Activated T-cell treated with anti-CD3 and anti-CD28 coated beads, Interleukin-2, amount 50 U/mL, for 72 hours (primary cell): ENCODE measurements at places on chromosomes 6 and 20. TPM values are rescaled to one million over a fixed set of nuclear protein-coding genes. Genes with fewer than 3 reads are reported as not detected.

CTCFL gene
- total RNA-seq, result not detected

- DNase-seq, result peak; percentile 65
These were observed 11.0 kb downstream of the ALDH8A1 start for GRCh38 chr6:134938896-134939295.

GRCh38 chr6:143674483-143675381, 3.0 kb upstream of the PHACTR2 start:
- DNase-seq, result no peak

GRCh38 chr20:53324816-53325215, 268.8 kb downstream of the ZNF217 start:
- no peak for DNase-seq

DNA sequence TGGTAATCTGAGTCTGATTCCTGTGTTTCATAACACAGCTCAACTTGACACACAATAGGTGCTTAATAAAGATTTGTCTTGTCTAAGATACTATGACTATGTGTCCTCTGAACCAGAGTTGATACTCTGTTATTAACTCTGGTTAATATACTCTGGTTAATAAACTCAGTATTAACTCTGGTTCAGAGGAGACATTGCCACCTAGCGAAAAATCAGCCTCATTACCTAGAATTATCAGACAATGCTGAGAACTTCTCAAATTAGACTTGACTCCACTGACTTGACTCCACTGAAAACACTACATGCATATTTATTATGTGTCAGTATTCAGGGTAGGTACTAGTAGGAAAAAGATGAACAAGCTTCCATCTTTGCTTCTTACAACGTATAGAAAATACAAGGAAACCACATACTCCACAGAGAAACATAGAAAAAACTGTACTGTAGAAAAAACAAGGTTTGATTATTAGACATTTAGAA, 73.9 kb downstream of the AHI1 start:
- DNase-seq, result no peak

GRCh38 chr6:30444451-30444742, 44.9 kb upstream of the HLA-E start:
- no peak for DNase-seq

GRCh38 chr6:127582777-127583462, 5.9 kb downstream of the C6orf58 start:
- no peak for DNase-seq

DNA sequence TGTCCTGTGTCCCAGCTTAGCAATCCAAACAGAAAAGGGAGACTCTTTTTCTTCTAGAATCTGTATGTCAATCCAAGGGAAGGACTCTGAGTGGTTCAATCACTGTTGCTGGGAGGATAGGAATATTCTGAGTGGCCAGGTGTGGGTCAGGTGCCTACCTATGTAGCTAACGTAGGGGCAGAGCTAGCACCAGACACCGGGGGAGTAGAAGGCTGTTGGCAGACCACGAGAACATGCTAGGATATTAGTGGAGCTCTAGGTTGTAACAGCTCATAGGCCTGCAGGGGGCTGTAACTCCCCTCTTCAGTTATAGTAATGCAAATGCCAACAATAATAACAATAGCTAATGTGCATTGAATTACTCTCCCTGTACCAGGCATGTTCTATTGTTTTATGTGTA, 39.8 kb upstream of the EPB41L1 start:
- no peak for DNase-seq

NCOA6 gene
- total RNA-seq, result 28.9 TPM

DNA sequence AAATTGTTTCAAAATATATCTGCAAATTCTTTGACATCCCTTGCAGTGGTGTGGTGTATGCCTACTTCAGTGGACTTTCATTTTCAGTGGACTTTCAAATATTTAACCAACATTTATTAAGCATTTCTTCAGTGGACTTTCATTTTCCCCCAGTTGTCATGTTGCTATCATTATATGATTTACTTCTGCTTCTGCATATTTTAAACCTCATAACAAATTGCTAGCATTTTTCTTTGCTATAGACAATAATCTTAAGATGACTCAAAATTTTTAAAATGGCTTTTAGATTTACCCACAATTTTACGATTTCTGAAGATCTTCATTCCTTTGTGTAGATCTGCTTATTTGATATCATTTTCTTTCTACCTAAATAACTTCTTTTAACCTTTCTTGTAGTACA, 592.7 kb upstream of the SLC35B3 start:
- DNase-seq, result no peak

DNA sequence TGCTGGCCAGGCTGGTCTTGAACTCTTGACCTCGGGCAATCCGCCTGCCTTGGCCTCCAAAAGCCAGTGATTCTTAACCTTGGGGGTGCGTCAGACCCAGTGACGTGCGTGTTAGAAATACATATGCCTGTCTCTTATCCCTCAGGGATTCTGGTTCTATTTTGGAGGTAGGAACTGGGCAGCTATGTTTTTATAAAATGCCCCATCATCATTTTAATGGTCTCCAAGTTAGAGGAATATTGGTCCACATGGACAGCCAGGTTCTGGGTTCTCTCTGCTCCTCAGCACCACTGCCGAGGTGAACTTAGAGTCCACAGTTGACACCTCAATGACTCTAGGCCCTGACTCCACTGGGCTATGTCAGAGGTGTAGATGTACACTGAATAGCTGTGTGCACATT, 352.7 kb downstream of the SMOC2 start:
- no peak for DNase-seq

- DNase-seq, result peak; percentile 8
These were observed 78.0 kb upstream of the ELOVL5 start for GRCh38 chr6:53426667-53427270.

GRCh38 chr6:167317172-167317571, 7.7 kb upstream of the TTLL2 start:
- no peak for DNase-seq

- no peak for DNase-seq
These were observed 58.6 kb upstream of the RNF144B start for GRCh38 chr6:18328540-18328939.

DNA sequence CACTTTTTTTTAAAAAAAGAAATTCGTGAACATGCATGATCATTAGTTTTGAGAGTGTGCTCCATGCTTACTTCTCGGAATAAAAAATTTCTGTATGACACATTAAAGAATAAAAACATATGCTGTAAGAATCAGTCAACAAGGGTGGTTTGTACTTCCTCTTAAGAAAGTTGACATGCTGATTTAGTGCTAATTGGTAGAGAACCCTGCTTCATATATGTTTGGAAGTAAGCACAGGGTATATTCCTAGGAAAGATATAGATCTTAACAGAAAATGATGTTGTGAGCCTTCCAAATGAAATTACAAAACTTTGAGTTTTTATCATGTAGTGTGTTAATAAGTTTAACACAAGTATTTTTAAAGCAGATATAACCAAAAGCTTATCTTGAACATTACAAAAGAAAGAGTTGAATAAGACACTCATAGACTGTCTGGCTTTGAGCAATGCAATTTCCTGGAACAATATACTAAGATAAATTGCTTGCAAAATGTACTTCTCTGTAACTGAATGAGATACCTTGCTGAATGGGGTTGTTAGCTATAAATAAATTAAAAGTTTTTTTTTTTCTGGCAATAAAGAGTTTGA, 13.8 kb upstream of the VIP start:
- no peak for DNase-seq

CALHM5 gene
- not detected for total RNA-seq
